Left renal cortex interstitium (tissue), 4 donors: ENCODE measurements at places on chromosomes 2 and 18. TPM values are rescaled to one million over a fixed set of nuclear protein-coding genes. Genes with fewer than 3 reads are reported as not detected.

DNA sequence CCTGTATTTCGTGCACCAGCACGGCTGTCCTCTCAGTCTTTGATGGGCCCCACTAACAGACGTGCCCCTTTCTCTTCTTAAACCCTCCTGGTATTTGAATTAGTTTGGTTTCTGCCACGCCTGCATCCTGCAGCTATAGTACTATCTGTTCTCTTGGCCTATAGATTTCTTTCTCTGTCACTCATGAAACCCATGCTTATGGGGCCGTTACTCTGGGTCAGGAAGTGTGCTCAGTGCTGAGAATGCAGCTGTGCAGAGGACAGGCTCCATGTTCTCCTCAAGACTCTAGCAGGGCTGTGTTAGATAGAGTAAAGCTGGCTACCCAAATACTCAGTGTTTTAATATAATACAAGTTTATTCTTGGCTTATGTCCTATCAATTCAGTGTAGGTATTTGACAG, 180.0 kb downstream of the INSIG2 start:
- no peak for DNase-seq

GRCh38 chr18:8471372-8471771, 137.9 kb upstream of the RAB12 start:
- no peak for DNase-seq

DNA sequence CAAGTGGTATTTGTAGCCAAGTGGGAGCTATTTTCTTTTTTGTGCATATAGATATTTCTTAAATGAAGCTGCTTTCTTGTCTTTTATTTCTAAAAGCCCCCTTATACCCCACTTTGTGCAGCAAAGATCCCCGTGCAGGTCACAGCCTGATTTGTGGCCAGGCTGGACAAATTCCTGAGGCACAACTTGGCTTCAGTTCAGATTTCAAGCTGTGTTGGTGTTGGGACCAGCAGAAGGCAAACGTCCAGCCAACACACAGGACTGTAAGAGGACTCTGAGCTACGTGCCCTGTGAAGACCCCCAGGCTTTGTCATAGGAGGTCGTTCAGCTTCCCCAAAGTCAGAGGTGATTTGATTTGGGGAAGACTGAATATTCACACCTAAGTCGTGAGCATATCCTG, 21.9 kb downstream of the FOSL2 start:
- DNase-seq = no peak

DNA sequence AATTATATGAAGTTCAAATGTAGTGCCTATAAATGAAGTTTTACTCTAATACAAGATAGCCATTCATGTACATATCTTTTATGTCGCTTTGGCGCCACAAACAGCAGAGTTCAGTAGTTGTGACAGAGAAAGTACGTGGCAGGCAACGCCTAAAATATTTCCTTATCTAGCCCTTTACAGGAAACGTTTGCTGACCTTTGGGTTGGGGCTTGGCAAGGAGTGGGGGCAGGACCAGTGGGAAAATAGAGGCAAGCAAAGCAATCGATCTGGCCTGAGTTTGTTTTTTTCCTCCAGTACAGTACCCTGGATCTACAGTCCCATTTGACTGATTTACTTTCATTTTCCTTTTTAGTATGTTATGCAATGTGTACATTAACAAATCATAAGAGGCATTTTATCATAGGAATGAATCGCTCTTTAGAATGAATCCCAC, 13.1 kb downstream of the CCDC68 start:
- DNase-seq = no peak

Gene PDE1A
- 16.9 TPM for polyA plus RNA-seq

Gene CD8B2
- polyA plus RNA-seq = 0.20 TPM

DNA sequence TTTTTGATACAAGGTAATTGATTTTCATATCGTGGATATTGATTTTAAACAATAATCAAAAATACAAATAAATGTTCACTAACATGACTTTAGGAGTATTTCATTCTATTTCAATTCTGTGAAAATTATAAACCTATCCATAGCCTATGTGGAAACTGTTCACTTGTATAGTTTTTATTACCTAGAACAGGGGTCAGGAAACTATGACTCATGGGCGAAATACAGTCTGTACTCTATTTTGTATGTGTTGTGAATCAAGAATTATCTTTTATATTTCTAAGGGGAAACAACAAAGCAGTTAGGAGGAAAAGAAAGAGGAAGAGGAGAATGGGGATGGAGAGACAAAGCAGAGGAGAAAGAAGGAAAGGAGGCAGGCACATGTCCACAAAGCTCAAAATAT, 181.7 kb upstream of the VRK2 start:
- DNase-seq = no peak

GRCh38 chr2:216553093-216553478, 54.4 kb downstream of the RPL37A start:
- no peak for DNase-seq

- no peak for DNase-seq
Observed at GRCh38 chr2:30481323-30481800, 34.3 kb downstream of the LCLAT1 start.

DNA sequence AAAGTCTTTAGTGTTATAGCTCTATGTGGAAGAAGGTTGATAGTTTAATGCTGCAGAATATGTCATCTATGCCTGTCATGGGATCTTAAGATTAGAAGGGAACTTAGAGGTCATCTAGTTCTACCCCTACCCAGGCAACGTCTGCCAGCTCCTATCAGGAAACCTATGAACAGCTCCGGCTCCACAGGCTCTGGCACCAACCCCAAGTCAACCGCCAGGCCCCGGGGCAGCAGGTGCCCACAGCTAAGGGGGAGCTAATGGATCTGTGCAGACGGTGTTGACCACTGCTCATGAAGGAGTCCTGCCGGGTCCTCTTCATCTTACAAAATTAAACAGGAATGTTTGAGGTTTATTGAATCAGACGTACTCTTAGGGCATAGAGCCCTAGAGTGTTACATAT, 440.8 kb upstream of the KLHL29 start:
- DNase-seq = no peak

Gene RASGRP3
- 12.9 TPM for polyA plus RNA-seq

- no peak for DNase-seq
Observed at GRCh38 chr2:101516823-101517690, 42.1 kb upstream of the RFX8 start.

Gene RIT2
- polyA plus RNA-seq = not detected

GRCh38 chr2:238875101-238875470, 27.2 kb downstream of the TWIST2 start:
- DNase-seq = no peak

Gene DPP10
- 12.0 TPM for polyA plus RNA-seq

- no peak for DNase-seq
Observed at GRCh38 chr2:7795778-7796563, 878.8 kb downstream of the RNF144A start.

Gene KCNK3
- 1.1 TPM for polyA plus RNA-seq

- DNase-seq = no peak
Observed at GRCh38 chr18:45236676-45237075, 378.6 kb upstream of the SLC14A2 start.

Gene RESP18
- polyA plus RNA-seq = not detected

DNA sequence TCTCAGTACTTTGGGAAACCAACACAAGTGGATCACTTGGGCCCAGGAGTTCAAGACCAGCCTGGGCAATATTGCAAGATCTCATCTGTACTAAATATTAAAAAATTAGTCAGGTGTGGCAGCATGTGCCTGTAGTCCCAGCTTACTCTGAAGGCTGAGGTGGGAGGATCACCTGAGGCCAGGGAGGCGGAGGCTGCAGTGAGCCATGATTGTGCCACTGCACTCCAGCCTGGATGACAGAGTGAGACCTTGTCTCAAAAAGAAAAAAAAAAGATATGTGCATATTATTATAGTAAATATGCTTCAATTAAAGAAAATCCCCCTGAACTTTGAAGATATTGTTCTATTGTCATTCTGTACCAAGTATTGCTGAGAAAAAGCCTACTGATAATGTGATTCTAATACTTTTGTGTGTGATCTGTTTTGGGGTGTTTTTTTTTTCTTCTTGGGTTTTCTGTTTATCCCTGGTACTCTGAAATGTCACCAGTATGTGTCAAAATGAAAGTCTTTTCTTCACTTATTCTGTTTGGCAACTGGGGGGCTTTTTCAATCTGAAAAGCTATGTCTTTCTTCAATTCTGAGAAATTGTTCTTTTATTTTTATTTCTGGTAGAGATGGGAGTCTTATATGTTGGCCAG, 13.2 kb downstream of the NEURL3 start:
- DNase-seq = no peak

Gene ANO7
- 1.3 TPM for polyA plus RNA-seq

GRCh38 chr2:185219981-185220380, 518.6 kb upstream of the FSIP2 start:
- no peak for DNase-seq

DNA sequence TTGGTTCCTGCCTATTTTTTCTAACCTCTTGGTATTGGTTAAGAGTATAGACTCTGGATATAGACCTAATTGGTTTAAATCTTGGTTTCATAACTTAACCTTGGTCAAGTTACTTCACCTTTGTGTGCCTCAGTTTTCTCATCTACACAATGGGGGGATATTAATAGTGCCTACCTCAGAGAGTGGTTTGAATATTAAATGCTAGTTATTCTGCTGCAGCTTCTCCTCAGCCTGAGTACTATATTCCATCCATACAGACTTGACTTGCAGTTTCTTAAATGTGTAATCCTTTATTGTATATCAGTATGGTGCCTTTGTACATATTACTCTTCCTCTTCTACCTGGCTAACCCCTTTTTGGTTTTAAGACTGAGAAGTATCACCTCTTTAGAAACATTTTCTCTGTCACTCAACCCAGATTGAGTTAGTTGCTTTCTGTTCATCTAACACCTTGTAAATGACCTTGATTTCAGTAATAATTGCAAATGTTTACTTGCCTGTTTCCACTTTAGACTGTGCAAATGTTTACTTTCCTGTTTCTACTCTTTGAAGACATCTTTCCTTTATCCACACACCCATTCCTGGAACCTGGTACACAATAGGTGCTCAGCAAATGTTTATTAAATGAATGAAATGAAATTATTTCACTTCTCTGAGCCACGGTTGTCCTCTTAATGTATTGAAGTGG, 6.6 kb downstream of the ACVR2A start:
- DNase-seq = no peak

Gene FZD7
- 66.5 TPM for polyA plus RNA-seq

Gene NT5C1B
- polyA plus RNA-seq = 1.1 TPM

GRCh38 chr2:119940856-119941255, 72.0 kb upstream of the EPB41L5 start:
- no peak for DNase-seq

DNA sequence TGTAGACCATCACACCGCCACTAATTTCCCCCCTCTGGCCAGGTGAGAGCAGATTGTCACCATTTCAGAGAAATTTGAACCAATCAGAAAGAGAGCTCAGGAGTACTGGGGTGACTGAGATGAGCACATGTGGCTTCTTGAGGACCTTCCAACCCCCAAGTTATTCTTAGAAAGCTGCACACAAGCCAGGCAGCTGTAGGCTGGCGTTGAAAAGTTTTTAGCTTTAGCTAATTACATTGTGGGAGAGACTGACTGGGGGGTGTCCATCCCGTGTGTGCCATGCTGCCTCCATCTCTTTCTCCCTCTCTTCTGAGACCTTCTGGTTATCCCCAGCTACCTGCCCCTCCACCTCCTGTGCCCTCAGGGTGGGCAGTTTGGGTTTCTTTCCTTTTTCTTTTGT, 154.0 kb downstream of the AGAP1 start:
- DNase-seq = no peak

GRCh38 chr2:179049546-179050311, at the start of gene CCDC141:
CCDC141 (minus strand) TSS chr2:179050137; CDS start chr2:179049941, 196 bp downstream.
- no peak for DNase-seq

DNA sequence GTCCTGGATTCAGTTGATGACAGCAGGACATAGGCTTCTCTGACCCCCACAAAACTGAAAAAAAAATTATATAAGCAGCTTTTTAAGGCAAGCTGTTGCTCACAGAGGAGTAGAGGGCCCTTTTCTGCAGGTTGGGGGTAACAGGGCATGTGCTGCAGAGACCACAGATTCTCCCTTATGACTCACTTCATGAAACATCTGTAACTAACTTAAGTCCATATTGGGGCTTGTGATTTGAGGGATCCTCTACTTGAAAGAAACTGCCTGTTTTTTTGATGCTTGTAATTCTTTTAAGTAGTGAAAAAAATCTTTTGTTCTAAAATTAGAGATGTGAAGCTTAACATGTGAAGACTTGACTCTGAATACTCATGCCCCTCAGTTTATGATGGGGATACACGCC, 33.4 kb downstream of the XRCC5 start:
- DNase-seq = no peak

DNA sequence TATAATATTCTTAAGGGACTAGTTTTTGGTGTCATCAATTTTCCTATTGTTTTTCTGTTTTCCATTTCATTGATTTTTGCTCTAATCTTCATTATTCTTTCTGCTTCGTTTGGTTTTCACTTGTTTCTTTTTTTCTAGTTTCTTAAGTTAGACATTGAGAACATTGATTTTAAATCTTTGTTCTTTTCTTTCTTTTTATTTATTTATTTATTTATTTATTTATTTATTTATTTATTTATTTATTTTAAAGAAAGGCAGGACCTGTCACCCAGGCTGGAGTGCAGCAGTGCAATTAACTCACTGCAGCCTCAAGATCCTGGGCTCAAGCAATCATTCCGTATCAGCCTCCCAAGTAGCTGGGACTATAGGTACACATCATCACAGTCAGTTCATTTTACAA, 7.0 kb upstream of the FMNL2 start:
- DNase-seq = no peak

GRCh38 chr2:45191976-45192375, 182.7 kb upstream of the SIX2 start:
- no peak for DNase-seq

DNA sequence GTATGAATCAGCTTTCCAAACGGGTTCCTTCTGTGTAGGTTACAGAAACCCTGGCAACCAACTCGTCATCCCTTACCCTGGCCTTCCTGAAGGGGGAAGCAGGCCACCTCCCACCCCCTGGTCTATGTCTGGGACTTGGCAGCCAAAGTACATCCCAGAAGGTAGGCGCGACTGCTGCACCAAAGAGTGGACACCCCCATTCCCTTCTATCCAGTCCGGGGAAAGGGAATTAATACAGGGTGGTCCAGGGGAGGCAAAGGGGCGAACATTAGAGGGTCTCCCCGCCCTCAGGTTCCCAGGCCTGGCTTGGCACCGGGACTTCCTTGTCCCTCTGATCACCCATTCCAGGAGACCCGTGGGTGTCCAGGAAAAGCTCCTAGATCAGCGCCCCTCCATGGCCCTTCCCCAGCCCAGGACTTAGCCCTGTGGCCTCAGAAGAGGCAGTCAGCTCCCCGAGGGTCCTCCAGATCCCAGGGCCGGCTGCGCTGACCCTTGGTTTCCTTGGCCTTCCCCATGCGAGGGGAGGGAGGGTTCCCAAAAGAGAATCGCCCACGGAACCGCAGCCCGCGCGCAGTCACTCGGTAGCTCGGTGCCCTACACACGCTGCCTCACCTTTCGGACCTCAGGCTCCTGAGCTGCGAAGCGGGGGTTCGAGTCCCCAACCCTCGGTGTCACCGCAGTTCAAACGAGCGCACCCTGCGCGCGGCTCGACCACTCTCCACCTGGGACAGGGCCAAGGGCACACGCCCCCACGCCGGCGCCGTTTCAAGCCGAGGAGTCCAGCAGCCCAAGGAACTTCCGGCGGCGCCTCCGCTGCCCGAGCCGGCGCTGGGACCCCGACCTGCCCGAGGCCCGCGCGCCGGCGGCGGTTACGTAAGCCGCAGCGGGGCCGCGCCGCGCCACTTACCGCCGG, at the start of gene PER2:
PER2 (minus strand) TSS at position 874 of the 913 bp plus-strand sequence. CDS start 10,674 bp downstream, outside the sequence.
- peak; percentile 45 for DNase-seq

Gene ORC4
- 141 TPM for polyA plus RNA-seq

GRCh38 chr2:234670052-234670451, 173.2 kb upstream of the ARL4C start:
- DNase-seq = no peak

Gene SNORC
- polyA plus RNA-seq = 2.3 TPM
